Stimulated activated CD4-positive, alpha-beta T cell treated with anti-CD3 and anti-CD28 coated beads, Interleukin-1b, Interleukin-23, amount 100 ng/mL, for 48 hours (primary cell): ENCODE measurements at places on chromosomes 11 and 22.

GRCh38 chr22:26835929-26836528 is 178.6 kb downstream of the MIAT start:
- peak; percentile 49 for DNase-seq

- DNase-seq, result peak; percentile 23
Measured at GRCh38 chr22:45612451-45612901, 59.2 kb upstream of the ATXN10 start.

DNA sequence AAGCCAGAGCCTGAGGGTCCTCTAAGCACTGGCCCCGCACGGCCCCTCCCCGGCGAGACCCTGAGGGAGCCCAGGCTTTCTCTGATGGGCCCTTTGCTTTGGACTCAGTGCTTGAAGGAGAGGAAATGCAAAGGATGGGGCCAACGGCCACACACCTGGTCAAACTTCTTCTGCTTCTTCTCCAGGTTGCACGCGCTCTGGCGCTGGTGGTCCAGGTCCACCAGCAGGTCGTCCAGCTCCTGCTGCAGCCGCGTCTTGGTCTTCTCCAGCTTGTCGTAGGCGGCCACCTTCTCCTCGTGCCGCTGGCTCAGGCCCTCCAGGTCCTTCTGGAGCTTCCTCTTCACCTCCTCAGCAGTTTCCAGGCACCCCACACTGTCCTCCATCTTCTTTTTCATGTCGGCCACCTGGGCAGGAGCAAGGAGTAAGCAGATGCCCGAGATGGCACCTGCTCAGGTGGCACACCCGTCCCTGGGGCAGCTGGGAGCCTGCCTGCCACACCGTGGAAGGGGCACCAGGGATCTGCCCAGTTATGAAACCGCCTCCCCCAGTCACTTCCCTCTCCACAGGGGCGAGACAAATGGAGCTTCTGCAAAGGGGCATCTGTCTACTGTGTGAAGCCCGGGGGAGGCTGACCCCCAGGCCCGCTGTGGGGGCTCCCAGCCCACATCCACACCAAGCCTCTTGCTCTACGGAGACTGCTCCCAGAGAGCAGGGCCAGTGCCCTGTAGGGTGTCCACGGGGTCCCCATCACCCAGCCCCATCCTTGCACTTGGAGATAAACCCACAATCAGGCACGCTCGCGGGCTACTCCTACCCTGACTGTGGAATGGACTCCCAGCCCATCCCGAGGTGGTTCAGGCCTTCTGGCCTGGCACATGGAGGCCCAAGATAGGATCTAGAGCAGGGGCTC is 39.2 kb downstream of the APOL1 start:
- no peak for DNase-seq

DNA sequence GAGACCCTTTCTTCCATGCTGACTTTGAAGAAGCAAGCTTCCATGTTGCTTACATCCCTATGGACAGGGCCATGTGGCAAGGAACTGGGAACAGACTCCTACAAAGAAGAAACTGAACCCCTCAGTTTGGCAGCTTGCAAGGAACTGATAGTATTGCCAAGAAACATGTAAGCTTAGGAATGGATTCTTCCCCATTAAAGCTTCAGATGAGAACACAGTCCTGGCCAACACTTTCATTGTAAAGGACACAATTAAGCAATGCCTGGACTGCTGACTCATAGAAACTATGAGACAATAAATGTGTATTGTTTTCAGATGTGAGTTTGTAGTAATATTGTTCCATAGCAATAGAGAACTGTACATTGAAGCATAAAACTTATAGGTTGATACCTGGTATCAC is 82.4 kb downstream of the AASDHPPT start:
- DNase-seq, result no peak

- DNase-seq, result peak; percentile 87
Measured at GRCh38 chr11:64723117-64723906, at the start of gene NRXN2. Gene NRXN2, minus strand, starts transcription at chr11:64723197. Its CDS starts 9,498 bp downstream, at chr11:64713699.

DNA sequence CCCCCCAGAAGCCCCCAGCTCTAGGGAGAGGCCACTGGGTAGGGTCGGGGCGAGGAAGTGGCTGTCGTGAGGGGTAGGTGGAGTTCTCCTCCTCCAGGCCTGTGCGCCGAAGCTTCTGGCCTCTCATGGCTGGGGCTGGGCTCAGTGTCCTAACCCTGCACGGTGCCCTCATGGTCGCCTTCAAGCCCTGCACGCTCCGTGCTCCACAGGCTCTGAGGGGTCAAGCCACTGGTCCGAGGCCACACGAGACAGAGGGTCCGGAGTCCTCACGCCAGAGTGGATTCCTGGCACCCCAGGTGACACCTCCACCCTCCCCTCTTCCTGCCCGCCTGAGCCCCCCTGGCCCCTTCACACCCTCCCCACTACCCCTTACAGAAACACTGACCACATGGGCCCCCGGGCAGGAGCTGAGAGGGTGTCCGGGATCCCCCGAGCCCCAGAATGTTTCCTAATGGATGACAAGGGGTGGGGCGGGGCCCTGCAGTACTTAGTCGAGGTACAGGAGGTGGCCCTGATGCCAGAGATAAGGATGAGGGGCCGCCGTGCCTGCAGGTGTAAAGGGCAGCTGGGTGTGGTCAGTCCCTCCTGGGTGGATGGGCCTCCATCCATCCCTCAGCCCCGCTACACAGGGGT is 997 bp upstream of the CDHR5 start:
- DNase-seq, result no peak

GRCh38 chr11:702462-703461 is 3.3 kb upstream of the EPS8L2 start:
- no peak for DNase-seq

GRCh38 chr11:3128356-3129180 is 36.5 kb downstream of the OSBPL5 start:
- no peak for DNase-seq

- DNase-seq, result no peak
Measured at GRCh38 chr22:49549256-49550140, 278.2 kb downstream of the BRD1 start.

GRCh38 chr22:43152357-43153071 is 1.2 kb downstream of the TSPO start:
- DNase-seq, result peak; percentile 59

DNA sequence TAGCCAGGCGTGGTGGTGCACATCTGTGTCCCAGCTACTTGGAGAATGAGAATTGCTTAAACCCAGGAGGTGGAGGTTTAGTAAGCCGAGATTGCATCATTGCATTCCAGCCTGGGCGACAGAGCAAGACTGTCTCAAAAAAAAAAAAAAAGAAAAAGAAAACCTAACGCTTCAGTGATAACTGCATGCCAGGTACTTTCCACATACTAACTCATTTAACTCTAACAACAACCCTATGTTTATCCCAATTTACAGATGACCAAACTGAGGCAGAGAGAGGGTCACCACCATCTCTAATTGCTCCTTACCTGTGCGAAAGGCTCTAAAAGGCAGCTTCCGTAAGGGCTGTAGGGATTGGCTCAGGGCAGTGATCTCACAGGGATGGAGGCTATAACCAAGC is 11.6 kb downstream of the PISD start:
- DNase-seq, result no peak

- DNase-seq, result no peak
Measured at GRCh38 chr11:43723617-43724016, 43.1 kb downstream of the HSD17B12 start.

DNA sequence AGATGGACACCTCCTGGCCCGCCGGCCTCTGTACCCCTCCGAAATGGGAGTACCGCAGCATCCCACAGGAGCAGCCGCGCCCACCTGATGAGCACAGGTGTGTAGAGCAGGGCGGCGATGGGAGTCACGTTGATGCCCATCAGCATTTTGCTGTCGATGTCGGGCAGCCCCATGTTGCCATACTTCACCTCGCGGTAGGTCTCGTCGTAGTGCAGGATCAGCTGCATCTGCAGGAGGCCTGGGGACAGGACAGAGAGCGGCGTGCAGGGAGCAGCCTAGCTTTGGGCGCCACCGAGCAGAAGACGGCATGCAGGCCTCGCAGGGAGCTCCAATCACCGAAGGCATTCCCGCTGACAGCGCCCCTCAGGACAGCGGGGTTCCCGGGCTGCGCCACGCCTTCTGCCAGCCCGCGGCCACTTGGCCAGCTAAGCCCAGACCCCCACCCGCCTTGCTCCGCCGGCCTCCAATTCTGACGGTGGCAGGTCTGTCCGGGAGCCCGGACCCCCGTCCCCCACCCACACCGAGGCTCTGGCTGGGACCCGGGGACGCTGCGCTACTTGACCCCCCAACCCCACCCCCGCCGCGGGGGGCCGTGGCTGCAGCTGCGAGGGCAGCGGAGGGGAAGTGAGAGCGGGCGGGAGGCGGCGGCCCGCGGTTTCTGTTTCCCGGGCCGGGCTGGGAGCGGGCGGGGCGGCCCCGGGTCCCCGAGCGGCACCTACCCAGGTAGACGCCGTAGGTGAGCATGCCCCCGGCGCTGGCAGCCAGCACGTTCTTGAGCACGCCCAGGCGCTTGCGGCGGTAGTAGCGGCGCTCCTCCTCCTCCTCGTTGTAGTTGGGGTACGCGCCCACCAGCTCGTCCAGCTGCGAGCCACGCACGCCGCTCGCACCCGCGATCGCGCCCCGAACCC is 705 bp downstream of the UNC93B1 start:
- DNase-seq, result peak; percentile 52

GRCh38 chr11:60989093-60989650 is 17.7 kb downstream of the CD6 start:
- DNase-seq, result no peak

DNA sequence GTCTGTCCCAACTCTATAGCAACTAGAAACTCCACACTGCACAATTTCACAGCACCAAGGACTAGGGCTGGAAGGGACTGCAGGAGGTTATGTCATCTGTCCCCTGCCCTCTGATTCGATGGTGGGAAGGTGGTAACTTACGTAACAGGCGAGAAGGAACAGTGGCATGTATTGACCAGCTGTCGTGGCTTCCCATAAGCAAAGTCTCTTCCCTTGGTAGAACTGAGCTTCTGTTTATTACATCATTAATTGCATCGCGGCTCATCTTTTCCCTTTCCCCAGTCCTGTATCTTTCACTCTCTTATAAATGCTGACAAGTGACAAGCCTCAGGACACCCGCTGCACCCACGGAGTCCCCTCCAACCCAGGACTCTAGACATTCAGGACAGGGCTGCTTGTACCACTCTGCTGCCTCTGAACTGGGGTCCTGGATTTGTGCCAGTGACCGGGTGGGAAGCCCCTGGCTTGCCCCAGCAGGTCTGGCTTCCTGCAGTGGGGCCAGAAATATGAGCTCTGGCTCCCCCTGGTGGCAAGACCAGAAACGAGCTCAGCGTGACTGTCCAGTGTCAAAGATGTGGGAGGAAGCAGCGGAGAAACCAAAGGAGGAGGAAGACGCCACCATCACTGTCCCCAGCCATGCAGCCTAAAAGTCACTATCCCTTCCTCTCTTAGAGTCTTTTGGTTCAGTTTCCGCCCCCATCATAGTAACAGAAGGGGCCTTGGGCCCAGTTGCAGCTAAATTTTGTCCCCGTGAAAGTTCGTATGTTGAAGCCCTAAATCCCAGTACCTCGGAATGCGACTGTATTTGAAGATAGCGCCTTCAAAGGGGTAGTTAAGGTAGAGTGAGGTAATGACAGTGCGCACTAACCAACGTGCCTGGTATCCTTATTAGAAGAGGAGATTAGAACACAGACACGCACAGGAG is 84.5 kb downstream of the ISX start:
- DNase-seq, result peak; percentile 67

- no peak for DNase-seq
Measured at GRCh38 chr22:46124383-46125144, 25.8 kb upstream of the PPARA start.

- no peak for DNase-seq
Measured at GRCh38 chr11:85517272-85517671, 109.9 kb downstream of the DLG2 start.

DNA sequence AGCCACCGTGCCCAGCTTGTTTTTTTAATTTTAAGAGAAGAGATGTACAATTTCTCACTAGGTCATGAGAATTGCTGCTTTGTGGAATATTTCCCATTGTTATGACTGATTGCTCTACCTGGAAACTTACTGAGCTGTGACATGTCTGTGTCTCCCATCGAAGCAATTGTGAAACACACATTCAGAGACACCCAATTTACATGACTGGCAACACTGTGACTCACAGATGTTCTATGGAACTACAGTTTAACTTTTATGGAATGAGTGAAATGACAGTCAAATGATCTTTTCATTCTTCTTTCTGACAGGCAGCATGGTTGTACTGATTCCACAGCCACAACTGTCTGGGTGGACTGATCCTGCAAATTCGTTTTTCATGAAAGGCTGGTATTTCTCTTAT is 32.3 kb downstream of the ELF5 start:
- no peak for DNase-seq

- DNase-seq, result no peak
Measured at GRCh38 chr11:93020248-93021046, 51.0 kb downstream of the MTNR1B start.
